ENCODE measurements at places on chromosomes 2 and 18.

DNA sequence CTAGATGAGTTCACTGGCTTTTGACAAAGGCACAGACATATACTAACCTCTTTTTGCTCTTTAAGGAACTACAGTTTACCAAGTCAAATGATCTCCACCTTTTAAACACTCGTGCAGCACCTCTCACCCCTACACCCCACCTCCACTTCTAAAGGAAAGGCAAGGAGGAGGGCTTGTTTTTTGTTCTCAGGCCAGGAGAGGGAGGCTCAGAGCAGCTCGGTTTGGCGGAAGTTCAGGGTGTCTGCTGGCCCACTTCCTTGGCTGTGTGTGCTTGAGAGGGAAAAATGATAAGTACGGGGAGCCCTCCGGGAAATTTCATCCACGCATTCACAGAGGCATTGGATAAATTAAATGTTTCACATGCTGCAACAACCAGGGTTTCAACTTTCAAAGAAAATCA is 667.9 kb downstream of the BCL11A start:
- DNase-seq = no peak

- peak; percentile 57 for DNase-seq
These were observed 1.7 kb downstream of the PRELID3A start for GRCh38 chr18:12409469-12409868.

DNA sequence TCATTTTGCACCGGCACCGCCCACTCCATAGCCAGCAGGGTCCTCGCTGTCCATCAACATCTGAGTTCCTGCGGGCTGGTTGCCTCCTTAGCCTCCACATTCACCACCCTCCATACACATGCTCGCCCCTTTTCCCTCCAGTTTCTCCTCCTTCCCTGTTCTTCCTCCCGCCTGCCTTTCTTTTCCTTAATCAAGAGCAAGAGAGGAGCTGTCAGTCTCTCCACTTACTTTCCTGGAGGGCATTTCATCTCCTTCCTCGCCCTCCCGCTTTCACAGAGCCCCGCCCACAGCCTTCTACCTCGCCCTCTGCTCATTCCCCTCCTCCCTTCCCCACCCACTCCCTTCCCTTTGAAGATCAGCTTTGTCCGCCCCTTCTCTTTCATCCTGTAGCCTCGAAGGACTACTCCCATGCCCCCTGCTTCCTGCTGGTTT is 13.8 kb upstream of the ZBTB7C start:
- DNase-seq = no peak

GRCh38 chr2:6927186-6927585 is 10.0 kb downstream of the RNF144A start:
- DNase-seq = no peak

GRCh38 chr2:222483513-222484039 is 59.2 kb downstream of the SGPP2 start:
- DNase-seq = no peak

GRCh38 chr2:62302631-62303435 is 106.9 kb downstream of the B3GNT2 start:
- no peak for DNase-seq

DNA sequence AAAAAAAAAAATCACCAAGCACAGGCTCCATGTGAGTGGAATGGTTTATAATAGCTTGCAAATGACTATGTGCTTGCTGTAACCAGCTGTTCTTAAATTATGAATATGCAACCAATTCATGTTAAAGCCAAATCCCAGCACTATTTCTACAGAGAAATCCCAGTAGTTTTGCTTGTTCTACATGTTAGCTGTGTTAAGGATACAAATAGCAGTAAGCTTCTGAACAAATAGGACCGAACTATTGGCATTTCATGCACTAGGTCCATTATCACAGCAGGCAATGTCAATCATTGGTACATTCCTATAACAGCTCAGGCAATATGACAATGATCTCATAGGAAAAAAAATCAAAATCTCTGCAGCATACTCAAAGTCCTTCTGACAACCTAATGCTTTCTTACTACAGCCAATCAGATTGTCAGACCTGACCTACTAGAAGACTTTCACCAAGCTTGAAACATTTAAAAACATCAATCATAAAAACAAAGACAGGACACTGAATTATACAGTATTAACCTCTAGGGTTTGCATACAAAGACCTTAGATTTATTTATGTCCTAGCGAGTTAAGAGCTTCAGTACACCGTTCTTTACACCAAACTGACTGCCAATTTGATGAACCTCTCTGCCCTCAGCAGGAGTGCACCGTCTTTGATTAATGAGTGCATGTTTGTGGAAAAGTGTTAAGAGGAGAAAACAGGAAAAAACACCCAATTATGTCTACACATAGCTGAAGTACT is 6.4 kb downstream of the BAZ2B start:
- DNase-seq = no peak

DNA sequence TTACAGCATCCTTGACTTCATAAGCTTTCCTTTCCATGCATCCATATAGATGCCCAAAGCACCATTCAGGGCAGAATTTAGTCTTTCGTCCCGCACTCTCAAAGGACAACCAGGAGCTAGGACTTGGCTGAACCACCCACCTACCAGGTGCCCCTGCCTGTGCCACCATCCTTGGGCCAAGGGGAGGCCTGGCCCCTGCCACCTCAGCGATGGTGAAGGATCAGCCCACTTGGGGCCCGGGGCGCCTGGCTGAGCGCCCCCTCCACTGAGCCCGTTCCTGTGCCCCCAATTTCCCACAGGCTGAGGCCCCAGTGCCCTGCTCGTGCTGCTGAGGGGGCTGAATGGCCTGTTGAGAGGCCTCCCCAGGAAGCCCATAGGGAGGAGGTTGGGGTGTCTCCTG is 33.3 kb upstream of the ALPP start:
- DNase-seq = no peak

DNA sequence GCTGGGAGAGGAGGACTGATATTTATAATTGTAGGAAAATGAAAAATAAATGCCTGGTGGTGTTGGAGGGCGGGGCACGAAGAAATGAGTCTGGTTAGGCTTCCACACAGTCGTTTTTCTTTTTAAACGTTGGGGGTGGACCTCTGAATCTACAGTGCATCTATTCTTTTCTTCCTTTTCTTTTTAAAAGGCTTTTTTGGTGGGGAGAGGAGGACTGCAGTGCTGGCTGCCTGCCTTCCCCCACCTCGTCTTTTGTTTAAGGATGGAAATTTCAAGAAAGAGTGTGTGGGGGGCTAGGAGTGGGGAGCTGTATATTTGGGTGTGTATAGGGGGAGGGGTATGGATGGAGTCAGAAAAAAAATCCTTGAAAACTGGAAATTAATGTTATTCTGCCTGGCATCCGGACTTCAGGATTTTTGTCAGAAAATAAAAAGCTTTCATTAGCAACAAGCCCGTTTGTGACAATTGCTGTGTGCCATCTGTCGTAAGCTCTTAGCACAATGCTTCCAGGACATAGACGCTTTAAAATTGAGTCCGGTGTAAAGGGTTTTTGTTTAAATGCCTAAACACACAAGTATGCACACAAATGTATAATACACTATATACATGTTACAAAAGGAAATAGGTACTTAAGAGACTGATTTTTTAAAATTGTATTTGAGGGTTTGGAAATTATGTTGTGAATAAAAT is 1.1 kb downstream of the MAP2 start:
- DNase-seq = no peak

DNA sequence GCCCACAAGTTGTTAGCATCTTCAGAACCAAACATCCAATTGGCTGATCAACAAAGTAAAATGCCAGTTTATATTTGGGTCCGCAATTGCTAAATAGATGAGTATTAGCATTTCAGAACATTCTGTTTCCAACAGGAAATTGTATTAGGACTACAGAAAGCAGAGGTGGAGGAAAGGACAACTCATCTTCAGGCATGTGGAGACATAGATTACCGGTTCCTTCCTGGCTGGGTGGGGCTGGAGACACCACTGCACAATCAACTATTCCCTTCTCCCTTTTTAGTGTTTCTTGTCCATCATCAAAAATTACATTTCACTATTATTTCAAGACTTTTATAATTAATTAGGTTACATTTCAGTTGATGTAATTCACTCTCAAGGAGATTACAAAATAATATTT is 83.8 kb downstream of the ADAM23 start:
- no peak for DNase-seq

- DNase-seq = no peak
These were observed 18.1 kb downstream of the LCLAT1 start for GRCh38 chr2:30465171-30465545.

GRCh38 chr2:114499101-114499500 is 56.7 kb downstream of the DPP10 start:
- no peak for DNase-seq

DNA sequence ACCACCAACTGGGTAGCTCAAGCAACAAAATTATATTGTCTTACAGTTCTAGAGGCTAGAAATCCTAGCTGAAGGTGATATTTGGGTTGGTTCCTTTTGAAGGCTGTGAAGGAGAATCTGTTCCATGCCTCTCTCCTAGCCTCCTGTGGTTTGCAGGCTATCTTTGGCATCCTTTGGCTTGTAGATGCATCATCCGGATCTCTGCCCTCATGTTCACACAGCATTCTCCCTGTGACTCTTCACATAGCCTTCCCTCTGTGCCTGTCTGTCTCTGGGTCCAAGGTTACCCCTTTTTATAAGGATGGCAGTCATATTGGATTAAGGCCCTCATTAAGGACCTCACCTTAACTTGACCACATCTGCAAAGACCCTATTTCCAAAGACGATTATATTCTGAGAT is 78.6 kb upstream of the MAP3K20 start:
- DNase-seq = peak; percentile 31

DNA sequence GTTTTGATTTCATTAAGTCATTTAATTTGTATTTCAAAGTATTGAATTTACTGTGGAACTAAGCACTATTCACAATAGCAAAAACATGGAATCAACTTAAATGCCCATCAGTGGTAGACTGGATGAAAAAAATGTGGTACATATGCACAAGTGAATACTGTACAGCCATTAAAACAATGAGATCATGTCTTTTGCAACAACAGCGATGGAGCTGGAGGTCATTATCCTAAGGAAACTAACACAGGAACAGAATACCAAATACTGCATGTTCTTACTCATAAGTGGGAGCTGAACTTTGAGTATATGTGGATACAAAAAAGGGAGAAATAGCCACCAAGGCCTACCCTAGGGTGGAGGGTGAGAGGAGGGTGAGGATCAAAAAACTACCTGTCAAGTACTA is 164.4 kb downstream of the BABAM2 start:
- DNase-seq = no peak

DNA sequence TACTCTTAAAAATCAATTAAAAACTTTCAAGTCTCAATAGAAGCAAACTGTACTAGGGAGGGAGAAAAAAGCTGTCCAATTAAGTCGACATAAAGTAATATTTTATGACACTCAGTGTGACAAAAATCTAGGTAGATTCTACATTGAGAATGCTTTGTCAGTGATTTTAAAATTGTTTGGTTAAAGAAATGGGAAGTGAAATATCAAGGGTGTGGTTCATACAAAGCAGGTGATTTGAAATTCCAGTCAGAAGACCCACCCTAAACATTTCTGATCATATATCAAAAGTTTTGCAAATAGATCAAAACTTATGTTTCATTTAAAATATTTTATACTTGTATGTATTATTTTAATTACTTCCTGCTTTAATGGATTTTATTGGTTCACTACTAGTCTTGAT is 338.9 kb upstream of the DCC start:
- DNase-seq = no peak

DNA sequence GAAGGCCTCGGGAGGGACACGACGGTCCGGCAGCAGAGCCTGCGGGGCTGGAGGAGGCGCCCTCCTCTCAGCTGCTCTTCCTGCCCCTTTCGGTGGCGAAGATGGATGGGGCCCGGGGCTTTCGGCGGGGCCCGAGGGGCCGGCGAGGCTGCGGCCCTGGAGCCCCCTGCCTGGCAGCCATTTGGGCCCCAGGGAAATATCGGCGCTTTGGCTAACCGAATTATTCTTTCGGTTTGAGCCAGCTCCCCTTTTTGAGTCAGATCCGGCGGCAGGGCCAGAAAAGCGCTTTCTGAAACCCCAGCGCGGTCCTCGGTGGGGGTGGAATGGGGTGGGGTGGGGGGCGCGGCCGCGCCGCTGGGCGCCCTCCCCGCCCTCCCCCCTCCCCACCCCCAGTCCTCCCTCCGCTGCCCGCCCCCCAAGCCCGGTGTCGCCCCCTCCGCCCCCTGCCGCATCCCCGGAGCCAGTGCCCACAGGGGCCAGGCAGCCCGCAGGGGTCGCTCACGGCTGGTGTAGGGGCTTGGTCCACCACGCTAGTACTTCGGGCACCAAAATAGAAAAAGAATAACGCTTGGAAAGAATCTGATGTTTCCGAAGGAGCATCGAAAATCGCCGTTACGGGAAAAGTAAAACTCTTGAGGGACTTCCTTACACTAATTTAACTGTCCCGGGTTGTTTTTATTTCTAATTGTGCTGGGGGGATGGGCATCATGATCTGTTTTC is 9.1 kb upstream of the ARID5A start:
- DNase-seq = peak; percentile 40

GRCh38 chr18:51668101-51668500 is 470.6 kb upstream of the MEX3C start:
- DNase-seq = peak; percentile 52

DNA sequence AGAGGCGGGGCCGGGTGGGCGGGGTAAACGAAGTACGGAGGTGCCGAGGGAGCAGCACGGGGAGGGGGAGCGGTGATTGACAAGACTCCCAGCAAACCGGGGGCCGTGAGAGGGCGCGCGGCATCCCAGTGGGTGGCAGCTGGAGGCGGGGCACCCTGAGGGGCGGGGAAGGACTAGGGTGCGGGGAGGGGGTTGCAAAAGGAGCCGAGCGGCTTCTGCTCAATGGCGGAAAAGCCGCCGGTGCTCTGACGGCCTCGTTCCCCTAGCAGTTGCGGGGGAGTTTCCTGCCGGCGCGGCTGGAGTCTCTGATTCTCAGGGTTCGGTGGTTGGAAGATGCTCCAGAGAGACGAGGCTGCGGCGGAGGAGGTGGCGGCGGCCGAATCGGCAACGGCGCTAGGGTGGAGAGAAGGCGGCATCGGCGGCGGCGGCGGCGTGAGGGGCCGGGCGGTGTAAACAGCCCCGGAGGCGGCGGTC is at the start of gene PPM1B:
TSS of gene PPM1B (plus strand) at position 195 of the 474 bp plus-strand sequence. CDS start 32,325 bp downstream, outside the sequence.
- DNase-seq = no peak

- DNase-seq = no peak
These were observed 695 bp downstream of the RBFA start for GRCh38 chr18:80034852-80035406.

DNA sequence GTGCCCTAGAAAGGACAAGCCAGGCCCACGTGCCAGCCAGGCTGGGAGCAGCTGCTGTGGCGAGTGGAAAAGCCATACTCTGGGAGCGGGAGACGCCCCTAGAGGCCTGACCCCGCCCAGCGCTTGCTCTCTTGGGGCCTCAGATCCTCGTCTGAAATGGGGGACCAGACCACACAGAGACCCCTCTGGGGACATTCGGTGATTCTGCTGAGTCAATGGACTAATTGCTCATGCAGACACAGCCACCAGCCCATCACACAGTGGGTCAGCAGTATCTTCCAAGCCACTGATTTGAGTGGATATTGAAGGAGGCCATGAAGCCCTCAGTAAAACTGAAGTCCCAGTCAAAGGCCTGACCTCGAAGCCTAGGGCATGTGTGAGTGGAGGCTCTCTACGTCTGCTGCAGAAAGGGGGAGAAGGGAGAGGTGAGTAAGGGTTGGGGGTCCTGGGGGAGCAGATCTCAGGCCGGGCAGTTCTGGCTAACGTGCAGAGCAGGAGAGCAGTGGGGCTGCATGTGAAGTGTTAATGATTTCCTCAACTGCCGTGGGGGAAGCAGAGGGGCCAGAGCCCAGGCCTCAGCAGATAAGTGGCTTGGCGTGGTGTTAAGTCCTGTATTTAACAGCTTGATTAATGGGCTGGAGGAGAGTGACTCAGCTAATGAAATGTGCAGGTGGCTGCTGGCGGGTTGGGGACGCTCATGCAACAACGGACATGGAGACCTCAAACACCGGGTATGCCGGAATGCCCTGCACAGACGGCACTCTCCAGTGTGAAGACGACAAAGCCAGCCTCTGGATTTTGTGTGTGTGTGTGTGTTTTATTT is 104.4 kb upstream of the TWIST2 start:
- no peak for DNase-seq
